ENCODE measurements at places on chromosomes 16 and 17.

DNA sequence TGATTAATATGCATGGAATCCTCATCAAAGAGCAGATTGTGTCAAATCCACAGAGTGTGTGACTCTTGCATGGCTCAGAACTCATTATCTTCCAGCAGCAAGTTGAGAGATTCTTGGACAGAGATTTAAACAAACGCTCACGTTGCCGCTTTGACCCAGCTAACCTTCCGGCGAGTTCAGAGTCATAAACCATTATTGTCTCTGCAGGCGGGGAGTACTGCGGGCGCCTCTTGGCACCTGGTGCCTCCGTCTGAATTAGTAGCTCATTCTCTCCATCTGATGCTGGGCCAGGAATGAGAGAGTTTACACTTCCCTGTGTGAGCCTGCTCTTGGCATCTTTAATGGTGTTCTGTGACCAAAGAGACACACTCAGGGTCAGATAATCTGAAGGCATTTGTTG is 138.6 kb upstream of the WSCD1 start:
- DNase-seq = no peak

- no peak for DNase-seq
These were observed 115.8 kb downstream of the SMG6 start for GRCh38 chr17:2187758-2188157.

GRCh38 chr17:36888236-36888951 is 48.9 kb upstream of the LHX1 start:
- no peak for DNase-seq

- DNase-seq = no peak
These were observed 31.1 kb downstream of the RBFOX1 start for GRCh38 chr16:7363422-7364417.
